Posterior cingulate gyrus (tissue), 11 donors: ENCODE measurements at places on chromosomes 4 and X.

GRCh38 chrX:154987940-154988339 is 34.6 kb downstream of the F8 start:
- DNase-seq, result no peak

DNA sequence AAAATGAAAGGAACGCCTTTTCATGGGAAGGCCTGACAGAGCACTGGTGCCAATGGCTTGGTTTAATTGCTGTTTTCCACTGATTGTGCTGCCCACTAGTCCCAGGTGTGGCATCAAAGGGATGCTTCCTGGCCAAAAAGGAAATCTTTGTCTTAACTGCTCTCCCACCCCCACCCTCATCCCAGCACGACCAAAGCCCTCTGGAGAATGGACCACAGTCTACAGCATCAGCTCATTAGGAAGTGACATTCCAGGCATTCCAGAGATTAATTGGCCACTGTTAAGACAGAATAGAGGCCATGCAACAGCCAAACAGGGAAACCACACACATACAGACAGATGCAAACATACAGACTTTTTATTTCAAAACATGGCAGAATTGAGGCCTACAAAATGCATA is 143.2 kb downstream of the LHFPL1 start:
- no peak for DNase-seq

DNA sequence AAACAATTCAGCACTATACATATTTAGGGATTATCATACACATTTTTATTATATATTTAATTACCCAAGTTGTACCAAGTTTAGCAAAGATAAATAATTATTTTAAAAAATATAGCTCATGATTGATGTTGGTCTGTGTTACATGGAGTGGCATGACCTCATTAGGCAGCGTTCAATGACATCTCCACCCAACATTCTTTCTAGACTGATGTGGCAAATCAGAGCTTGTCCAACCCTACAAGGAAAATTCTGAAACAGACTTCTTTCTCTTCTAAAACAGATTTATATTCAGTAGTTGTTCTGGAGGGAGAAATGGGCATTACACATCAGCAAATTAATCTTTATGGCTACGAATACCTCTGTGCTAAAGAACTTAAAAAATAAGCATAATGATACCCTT is 189.7 kb downstream of the PDGFC start:
- no peak for DNase-seq

DNA sequence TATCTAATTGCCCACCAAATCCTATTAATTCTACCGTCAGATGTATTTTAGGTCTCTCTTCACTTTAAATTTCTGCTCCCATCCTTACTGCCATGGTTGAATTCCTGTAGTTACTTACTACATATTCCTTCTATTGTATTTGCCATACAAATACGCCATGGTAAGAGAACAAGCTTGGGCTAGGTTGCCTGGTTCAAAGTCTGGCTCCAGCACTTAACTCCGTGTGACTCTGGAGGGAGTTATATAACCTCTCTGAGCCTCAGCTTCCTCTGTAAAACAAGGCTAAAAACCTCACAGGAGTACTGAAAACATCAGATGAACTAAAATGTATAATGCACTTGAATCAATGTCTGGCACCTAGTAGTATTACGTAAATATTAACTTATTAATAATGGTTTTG is 260.3 kb upstream of the RPS6KA3 start:
- no peak for DNase-seq

GRCh38 chr4:30208731-30209435 is 511.3 kb upstream of the PCDH7 start:
- no peak for DNase-seq

DNA sequence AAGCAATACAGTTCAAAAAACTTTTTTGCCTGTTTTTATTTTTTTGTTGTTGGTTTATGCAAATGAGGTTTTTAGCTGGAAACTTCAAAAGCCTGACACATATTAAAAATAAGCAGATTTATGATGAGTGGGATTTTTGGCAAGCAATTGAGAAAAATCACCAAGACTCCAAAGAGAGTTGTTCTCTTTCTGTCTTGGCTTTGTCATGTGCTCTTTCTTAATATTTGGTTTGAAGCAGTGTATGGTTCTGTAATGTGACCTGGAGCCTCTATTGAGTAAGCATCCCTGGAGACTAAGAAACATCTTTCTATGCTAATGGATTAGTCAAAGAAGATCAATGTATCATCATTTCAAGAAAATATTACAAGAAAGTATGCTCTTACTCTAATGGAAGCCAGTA is 11.7 kb downstream of the TRIM2 start:
- DNase-seq, result no peak

- no peak for DNase-seq
Measured at GRCh38 chrX:633043-633984, 2.7 kb downstream of the SHOX start.
